ENCODE measurements at places on chromosomes 12 and 14.

DNA sequence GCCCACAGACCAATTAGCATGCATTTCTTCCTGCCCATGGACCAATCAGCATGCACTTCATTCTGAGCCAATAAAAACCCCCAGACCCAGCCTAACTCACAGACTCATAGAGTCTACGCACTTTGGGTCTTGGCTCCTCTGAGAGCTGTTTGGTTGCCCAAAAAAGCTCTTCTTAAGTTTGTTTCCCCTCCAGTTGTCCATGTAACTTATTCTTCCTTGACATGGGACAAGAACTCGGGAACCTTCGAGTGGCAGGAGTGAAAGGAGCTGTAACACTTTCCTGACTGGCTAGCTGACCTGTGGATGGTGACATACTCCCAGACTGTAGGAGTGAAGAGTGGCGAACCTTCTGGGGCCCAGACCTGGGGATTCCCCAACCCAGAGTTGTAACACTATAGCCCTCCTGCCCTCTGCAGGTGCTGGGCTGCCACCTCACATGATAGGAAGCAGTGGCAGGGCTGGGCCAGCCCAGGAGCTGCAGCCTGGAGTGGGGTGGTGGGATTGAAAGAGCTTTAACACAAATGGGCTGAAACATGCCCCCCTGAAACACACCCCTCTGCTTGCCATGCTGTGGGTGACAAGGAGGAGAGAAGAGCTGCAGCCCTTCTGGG, 4.4 kb upstream of the BTBD7 start:
- DNase-seq = no peak

DNA sequence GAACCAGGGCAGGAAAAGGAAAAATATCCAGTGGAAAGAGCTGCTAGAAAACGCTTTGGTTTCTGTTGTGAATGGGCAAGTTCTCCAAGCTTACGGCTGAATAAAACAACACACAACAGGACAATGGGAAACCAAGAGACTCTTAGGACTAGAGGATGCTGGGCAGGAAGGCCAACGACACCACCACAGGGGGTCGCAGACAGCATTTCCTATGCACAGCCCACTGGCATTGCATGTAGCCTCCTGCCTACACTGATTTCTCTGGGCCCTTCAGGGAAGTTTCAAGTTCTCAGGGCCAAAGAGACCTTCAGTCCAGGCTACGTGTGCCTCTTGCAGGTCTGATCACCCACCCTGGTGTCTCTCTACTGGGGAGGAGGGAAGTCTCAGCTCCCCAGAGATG, 108.0 kb downstream of the RIMBP2 start:
- no peak for DNase-seq

- DNase-seq = no peak
Measured at GRCh38 chr12:126784328-126784921, 1482.5 kb upstream of the TMEM132C start.

DNA sequence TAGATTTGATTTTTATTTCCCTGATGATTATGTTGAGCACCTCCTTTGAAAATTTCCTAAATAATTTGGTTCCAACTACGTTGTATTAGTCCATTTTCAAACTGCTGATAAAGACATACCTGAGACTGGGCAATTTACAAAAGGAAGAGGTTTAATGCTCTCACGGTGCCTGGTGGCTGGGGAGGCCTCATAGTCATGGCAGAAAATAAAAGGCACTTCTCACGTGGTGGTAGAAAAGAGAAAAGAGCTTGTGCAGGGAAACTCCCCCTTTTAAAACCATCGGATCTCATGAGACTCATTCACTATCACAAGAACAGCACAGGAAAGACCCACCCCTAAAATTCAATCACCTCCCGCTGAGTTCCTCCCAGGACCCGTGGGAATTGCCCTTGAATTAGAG, 372.3 kb downstream of the RPL10L start:
- no peak for DNase-seq

GRCh38 chr12:49644620-49644994, 21.2 kb downstream of the PRPF40B start:
- DNase-seq = no peak

GRCh38 chr14:49970474-49971147, 77.7 kb downstream of the ARF6 start:
- peak; percentile 36 for DNase-seq

DNA sequence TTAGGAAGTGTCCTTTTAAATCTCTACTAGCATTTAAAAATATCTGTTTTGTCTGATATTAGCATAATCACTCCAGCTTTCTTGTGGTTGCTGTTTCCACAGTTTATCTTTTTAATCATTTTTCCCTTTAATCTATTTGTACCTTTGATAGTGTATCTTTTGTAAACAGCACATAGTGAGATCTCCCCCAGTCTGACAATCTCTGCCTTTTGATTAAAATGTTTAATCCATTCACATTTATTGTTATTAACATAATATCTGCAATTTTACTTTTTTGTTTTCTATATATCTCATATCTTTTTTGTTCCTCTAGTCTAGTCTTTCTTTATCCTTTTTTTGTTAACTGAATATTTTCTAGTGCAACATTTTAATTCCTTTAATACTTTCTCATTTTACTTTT, 104.2 kb downstream of the RPS6KA5 start:
- DNase-seq = no peak

DNA sequence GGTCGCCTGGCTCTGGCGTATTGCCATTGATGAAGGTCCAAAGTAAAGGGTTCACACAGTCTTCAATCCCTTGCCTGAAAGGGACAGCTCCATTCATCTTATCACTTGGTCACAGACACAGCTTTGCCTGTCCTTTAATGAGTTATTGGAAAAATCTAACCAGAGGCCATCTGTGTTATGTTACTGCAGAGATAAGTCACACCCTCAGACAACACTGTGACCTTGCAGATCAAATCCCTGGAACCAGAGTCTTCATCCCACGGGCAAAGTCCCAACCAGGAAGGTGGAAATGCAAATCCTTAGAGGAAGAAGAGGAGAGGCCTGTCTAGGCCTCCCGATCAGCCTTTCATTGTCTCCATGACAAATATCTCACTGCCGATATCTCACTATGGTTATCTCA, 68.3 kb upstream of the SCN8A start:
- no peak for DNase-seq

- DNase-seq = no peak
Measured at GRCh38 chr14:95515596-95516552, 576 bp downstream of the SYNE3 start.

GRCh38 chr14:60532442-60532841, 23.5 kb downstream of the SIX6 start:
- no peak for DNase-seq

- DNase-seq = no peak
Measured at GRCh38 chr12:55258303-55258702, 13.9 kb downstream of the OR6C74 start.

GRCh38 chr14:38199076-38199475, 8.6 kb upstream of the SSTR1 start:
- no peak for DNase-seq

GRCh38 chr12:120814203-120814902, 88.7 kb downstream of the ACADS start:
- DNase-seq = no peak

- no peak for DNase-seq
Measured at GRCh38 chr12:53381731-53382630, 2.0 kb downstream of the SP1 start.
